ENCODE measurements at places on chromosomes 1 and 21.

DNA sequence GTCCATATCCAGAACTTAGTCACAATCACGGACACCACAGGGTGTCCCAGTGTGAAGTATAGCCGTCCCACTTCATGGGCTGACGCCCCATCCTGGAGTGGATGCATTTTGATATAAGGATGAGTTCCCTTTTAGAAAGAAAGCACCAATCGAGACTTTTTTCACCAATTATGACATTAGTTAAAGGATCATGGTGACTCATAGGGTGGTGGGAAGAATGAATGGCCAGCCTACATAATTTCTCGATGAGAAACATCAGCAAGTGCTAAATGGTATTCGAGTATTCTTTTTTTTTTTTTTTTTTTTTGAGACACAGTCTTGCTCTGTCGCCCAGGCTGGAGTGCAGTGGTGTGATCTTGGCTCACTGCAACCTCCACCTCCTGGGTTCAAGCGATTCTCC is 38.5 kb upstream of the USP1 start:
- no peak for DNase-seq

DNA sequence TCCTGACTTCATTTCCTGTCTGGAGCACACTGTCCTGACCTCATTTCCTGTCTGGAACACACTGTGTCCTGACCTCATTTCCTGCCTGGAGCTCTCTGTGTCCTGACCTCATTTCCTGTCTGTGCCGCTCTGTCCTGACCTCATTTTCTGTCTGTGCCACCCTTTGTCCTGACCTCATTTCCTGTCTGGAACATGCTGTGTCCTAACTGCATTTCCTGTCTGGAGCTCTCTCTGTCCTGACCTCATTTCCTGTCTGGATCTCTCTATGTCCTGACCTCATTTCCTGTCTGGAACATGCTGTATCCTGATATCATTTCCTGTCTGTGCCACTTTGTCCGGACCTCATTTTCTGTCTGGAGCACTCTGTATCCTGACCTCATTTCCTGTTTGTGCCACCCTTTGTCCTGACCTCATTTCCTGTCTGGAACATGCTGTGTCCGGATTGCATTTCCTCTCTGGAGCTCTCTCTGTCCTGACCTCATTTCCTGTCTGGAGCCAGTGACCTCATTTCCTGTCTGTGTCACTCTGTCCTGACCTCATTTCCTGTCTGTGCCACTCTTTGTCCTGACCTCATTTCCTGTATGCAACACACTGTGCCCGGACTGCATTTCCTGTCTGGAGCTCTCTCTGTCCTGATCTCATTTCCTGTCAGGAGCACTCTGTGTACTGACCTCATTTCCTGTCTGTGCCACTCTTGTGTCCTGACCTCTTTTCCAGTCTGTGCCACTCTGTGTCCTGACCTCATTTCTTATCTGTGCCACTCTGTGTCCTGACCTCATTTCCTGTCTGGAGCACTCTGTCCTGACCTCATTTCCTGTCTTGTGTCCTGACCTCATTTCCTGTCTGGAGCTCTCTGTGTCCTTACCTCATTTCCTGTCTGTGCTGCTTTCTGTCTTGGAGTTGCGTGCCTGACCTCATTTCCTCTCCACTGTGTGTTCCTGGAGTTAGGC is 27.6 kb downstream of the SKI start:
- peak; percentile 73 for DNase-seq

- no peak for DNase-seq
Measured at GRCh38 chr1:228555074-228555994, 68.2 kb downstream of the RNF187 start.

DNA sequence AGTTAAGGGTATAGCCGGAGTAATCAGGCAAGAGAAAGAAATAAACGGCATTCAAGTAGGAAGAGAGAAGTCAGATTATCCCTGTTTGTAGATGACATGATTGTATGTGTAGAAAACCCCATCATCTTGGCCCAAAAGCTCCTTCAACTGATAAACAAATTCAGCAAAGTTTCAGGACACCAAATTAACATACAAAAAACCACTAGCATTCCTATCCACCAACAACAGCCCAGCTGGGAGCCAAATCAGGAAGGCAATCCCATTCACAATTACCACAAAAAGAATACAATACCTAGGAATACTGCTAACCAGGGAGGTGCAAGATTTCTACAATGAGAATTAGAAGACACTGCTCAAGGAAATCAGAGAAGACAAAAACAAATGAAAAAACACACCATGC is 45.3 kb downstream of the MAST2 start:
- no peak for DNase-seq

DNA sequence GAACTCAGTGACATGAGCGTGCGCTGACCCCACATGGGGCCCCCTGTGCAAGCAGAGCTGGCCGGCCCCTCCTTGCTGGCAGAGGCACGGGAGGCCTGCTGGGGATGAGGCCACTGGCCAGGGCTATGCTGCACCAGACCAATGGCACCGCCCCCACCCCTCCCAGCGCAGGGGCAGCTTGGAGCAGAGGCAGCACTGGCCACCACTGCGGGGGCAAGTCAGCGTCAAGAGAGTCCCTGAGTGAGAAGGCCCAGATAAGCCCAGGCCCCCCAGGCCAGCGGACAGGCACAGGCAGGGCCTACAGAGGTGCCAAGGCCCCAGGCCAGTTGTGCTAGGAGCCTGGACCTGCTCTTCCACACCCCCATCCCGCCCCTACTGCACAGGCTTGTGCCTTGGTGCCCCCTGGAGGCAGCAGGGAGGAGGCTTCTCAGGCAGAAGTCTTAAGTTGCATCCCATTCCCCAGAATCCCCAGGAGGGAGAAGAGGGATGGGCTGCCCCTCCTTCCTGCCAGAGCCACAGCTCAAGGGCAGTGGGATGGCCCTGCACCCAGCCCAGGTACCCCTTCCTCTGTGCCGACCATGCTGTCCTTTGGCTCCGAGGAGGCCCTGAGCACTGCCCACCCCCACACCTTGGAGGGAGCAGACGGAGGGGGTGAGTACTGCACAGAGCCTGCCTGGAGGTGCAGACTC is 35.8 kb downstream of the EPHX1 start:
- DNase-seq: peak; percentile 60

- DNase-seq: peak; percentile 73
Measured at GRCh38 chr1:2840036-2840809, 38.7 kb upstream of the TTC34 start.

DNA sequence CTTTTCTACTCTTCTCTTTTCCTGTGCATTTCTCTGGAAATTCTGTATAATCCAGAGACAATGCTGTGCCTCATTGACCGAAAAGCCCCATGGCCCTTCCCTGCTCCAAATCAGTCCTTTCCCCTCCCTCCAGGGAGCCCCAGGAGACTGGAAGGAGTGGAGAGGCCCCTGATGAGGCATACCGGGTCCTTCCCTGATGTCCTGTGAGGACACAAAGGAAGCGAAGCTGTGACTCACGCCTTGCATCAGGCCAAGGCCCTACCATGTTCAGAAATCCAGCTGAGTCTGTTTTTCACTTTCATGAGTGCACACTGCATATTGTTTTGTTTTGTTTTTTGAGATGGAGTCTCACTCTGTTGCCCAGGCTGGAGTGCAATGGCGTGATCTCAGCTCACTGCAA is 38.7 kb upstream of the BECN2 start:
- DNase-seq: no peak

DNA sequence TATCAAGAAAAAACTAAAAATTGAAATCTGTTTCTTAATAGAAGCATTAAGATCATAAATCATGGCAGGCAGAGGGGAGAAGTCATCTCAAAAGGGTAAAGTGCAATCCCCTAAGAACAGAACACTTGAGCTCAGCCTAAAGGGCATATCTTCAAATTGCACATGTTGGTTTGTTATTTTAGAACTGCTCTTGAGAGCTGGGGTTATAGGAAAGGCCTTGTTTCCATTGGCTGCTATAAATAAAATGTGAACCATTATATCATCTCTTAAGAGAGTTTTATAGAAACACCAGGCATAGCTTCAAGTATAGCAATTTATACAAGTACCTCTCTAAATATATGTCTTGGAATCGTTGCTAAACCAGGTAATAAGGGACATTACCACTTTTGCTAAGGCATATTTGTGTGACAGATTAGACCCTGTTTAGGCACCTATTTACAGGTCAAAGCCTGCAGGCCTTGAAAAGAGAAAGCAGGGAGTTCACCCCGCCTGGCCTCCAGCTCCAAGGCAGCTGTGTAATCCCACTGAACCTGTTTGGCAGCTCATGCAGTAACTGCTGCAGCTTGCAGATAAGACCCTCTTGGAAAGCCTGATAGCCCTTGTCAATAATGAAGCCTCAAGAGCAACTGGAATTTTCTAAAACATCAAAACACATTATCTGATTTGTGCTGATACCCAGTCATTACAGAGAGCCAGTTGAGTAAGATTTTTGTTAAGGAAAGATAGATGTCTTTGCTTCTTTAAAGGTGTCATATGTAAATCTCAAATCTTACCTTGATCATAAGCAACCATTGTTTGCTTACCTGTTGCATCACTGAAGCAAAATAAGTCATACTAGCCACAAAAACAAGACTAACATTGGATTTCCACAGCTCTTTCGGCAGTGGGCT is 24.2 kb upstream of the SYDE2 start:
- no peak for DNase-seq

- DNase-seq: no peak
Measured at GRCh38 chr1:230495891-230496385, 69.8 kb upstream of the PGBD5 start.

- no peak for DNase-seq
Measured at GRCh38 chr21:15893902-15894301, 164.1 kb downstream of the USP25 start.

- no peak for DNase-seq
Measured at GRCh38 chr21:29025328-29025713, 853 bp downstream of the USP16 start.

DNA sequence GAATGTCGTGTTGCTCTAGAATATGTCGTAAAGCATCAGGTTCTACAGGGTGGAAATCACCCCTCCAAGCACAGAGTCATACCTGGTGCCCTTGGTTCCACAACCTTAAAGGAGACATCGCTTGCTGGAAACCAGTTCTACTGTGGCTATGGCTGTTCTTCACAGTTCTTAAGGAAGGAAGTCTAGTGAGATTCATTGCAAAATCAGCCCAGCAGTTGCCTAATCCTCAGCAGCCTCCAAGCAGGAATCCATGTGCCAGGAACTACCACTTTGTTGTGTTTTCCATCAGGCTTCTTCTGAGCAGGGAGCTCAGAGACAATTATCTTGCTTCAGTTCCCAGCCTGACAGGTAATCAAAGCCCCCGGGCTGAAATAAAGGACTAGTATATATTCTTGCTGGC is 45.0 kb upstream of the SLC35F3 start:
- DNase-seq: no peak

DNA sequence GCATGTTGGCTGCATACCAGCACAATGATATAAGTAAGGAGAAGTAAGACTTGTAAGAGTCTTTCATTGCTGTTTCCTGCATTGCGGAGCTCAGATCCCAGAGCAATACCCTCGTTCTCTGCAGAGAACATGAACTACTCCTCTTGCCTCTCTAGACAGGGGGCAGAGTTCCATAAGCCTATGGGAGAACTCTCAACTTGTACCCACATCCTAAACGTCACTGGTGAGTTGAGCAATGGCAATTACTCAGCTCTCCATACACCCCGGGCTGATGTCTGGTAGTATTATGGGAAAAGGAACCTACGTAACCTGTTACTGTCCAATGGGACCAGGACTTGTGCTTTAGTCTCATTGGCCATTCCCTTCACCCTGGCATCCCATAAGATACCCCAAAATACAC is 27.3 kb upstream of the ZNF496 start:
- DNase-seq: no peak

DNA sequence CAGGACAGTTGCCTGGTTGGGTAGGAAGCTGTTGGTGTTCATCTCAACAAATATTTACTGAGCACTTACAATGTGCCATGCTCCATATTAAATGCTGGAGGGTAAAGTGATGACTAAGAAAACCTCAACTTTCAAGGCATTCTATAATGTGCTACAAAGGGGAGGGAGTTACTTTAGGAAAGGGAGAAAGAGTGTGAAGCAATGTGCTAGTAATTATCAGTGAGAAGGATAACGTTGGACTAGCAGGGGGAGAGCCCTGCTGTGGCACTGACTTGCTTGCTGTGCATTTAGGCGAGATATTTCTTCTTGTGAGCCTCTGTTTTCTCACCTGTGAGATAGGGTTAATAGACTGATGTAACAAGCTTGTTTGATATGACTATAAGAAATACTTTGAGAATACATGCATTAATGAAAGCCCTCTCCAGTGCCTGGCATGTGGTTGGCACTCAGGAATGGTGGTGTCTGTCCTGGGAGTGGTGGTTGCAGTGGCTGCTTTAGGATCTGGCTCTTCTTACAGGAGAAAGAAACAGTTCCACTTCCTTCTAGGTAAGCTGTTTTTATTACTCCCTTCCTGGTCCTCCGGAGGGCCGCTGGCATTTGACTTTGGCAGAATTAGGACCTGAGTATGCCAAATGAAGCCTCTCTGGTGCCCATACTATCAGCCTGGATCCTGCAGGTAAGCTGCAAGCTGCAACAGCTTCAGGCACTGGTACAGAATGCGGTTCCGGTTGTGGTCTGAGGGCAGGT is 111.1 kb upstream of the COA6 start:
- no peak for DNase-seq

DNA sequence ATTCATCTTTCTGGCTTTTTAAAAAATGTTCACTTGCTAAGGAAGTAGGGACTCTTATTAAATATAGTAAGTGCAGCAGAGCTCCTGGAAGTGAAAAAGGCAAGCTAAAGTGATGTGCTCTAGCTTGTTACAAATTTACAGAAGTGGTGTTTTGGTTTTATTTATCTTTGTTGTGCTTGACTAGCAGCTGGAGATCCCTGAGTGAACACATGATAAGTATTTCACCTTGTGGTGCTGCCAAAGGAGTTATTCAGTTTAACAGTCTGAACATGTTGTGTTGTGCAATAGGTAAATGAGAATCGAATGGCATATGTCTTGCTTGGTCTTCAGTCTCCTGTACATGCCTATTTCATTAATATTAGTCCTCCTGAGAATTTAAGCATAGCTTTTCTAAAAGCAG is 315.7 kb downstream of the TPR start:
- DNase-seq: no peak

DNA sequence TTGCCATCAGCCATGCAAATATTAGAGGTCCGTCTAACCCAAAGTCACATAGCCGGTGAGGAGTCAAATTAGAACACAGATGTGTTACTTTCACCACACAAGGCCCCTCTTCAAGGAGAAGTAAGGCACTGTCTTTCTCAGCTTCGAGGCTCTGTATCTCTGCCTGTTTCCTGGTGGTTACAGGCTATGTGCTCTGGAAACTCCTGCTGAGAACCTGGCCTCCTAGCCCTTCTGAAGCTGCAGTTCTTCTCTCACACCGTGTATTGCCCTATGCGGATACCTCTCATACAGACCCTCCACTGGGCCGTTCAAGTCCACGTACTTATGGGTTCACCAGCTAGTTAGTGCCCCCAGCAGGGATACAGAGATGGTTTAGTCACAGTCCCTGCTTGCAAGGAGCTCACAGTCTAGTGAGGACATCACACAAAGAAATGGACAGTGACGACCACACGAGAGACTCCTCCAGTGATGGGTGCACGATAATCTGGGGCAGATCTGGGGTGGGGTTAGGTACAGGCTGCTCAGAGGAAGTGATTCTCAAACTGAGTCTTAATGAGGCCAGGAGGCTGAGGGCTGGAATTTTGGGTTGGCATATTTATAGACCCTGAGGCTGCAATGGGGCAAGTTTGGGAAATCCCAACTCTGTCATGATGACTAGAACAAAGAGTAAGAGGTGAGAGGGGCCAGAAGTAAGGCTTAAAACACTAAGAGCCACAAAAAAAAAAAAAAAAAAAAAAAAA is 22.8 kb upstream of the ELOA start:
- no peak for DNase-seq
